ENCODE measurements at places on chromosomes 11 and 22.
A peak's percentile ranks its signal among the peaks of the same experiment; 100 is the strongest.

DNA sequence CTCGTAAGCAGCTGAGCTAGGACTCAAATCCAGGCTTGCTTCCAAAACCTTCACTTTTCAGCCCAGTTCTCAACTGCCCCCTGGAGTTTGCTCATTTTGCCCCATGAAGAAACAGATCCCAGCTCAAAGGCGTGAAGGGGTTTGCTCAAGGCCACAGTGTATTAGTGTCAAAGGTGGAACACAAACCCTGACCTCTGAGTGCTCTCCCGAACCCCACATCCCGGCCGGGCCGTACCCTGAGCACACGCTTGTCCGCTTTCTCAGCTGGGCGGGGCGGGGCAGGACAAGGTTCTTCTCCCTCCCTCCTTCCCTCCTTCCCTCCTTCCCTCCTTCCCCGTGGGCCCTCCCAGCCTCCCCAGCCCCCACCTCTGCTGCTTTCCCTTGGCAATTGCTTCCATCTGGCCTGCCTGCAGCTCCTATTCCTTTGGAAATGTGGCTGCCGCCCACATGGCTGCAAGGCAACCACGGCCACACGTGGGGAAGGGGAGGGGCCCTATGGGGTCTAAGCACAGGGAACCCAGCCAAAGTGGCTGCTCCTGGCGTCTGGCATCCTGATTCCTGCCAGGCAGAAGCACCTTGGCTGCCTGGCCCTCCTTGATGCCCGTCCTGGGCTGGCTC, 4.1 kb downstream of the ST3GAL4 start:
- DNase-seq: no peak

DNA sequence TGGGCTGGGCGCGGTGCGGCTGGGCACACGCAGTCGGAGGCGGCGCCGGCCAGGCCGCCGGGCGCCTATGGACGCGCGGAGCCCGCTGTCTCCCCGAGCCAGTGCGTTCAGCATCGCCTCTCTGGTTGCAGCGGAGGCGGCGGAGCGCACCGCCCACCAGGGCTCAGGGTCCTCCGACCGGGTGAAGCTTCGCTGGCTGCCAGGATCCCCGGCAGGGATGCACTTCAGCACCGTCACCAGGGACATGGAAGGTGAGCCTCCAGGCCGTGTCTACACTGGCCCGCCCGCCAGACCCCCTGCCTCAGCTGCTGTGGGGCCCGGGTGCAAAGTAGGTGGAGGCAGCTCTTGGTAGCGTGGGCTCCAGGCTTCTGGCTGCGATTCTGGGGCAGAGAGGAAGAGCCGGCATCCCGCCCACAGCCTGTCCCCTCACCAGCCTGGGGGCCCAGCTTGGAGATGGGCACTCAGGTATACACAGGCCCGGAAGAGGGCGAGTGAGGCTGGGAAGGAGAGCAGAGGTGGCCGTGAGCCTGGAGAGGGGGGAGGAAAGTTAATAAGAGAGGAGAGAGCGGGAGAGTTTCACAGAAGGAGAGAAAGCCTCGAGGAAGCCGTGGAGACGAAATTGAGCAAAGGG, 1.0 kb upstream of the TBX1 start:
- DNase-seq: no peak

GRCh38 chr11:65922565-65922964, 3.3 kb downstream of the DRAP1 start:
- DNase-seq: no peak

- peak; percentile 71 for DNase-seq
Measured at GRCh38 chr11:45371251-45372115, 85.3 kb upstream of the SYT13 start.

- DNase-seq: no peak
Measured at GRCh38 chr22:49622241-49623105, 205.2 kb downstream of the BRD1 start.

DNA sequence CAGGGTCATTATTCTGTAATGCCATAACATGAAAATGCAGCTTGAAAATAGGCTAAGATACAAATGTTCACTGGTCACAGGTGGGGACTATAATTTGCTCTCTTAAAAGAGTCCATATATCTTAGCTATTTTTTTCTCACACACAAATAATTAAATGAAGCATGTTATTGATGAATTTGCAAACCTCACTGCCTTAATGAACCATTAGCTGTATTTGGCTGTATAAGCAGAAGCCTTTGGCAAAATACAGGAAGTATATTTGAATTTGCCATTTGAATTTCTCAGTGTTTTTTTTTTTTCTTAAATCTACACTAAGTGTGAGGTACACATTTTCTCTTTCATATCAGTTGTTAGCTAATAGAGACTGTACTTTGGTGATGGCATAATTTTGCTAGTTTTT, 38.7 kb downstream of the DDI1 start:
- DNase-seq: no peak

- DNase-seq: no peak
Measured at GRCh38 chr11:133197425-133197824, 334.9 kb downstream of the OPCML start.
